ENCODE measurements at places on chromosomes 4 and X. TPM values are rescaled to one million over a fixed set of nuclear protein-coding genes. Genes with fewer than 3 reads are reported as not detected.
A peak's percentile ranks its signal among the peaks of the same experiment; 100 is the strongest.

The TLR10 gene
- 0.78 TPM for total RNA-seq

DNA sequence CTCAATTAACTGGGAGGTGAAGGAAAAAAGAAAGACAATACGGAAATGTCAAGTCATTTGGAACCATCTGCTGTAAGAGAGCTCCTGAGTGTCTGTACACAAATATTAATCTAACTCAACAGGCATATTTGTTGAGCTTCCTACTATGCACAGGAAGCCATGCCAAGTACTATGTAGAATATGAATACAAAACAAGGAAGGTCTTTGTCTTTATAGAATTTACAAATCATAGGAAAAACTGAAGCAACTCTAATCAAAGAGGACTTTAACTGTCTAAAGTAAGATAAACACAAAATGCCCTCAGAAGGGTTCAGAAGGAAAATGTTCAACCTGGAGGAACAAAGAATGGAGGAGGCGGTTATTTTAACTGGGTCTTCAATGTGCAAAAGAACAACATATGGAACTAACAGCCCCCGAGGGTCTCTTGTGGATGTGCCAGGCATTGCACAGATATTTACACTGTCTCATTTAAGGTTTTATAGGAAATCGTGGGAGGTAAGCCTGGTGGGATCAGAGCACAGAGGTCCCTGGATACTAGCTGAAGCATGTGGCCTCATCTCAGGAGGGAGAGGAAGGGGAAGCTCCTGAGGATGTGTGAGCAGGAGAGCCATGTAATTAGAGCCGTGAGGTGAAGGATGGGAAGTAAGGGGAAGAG is 5.8 kb downstream of the FAM114A1 start:
- DNase-seq: no peak
- peaks cover 16% of the 10 kb centered on the region for H3K4me1 ChIP-seq
- H3K27ac ChIP-seq: peak overlapping the region; percentile 6
- no peaks in the 10 kb centered on the region for H3K27me3 ChIP-seq

DNA sequence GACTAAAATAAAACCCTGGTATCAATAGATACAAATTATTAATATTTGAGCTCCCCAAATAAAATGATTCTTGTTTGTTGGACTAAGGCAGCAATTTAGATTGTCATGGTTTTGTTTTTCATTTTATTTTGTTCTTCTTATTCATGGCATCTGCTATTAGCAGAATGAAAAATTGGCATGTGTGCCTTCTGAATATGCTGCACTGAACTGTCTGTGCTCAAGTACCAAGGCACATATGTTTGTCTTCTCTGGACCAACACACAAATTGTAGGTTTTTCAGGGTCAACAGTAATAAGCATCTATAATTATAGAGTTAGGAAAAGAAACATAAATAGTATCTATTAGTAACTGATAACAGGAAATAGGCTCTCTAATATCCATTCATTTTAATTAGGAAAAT is 121.1 kb downstream of the BANK1 start:
- H3K4me1 ChIP-seq: no peaks in the 10 kb centered on the region
- H3K36me3 ChIP-seq: no peaks in the 10 kb centered on the region
- no peak overlapping the region for H3K4me3 ChIP-seq
- no peak overlapping the region for H3K27ac ChIP-seq
- H3K27me3 ChIP-seq: no peaks in the 10 kb centered on the region

DNA sequence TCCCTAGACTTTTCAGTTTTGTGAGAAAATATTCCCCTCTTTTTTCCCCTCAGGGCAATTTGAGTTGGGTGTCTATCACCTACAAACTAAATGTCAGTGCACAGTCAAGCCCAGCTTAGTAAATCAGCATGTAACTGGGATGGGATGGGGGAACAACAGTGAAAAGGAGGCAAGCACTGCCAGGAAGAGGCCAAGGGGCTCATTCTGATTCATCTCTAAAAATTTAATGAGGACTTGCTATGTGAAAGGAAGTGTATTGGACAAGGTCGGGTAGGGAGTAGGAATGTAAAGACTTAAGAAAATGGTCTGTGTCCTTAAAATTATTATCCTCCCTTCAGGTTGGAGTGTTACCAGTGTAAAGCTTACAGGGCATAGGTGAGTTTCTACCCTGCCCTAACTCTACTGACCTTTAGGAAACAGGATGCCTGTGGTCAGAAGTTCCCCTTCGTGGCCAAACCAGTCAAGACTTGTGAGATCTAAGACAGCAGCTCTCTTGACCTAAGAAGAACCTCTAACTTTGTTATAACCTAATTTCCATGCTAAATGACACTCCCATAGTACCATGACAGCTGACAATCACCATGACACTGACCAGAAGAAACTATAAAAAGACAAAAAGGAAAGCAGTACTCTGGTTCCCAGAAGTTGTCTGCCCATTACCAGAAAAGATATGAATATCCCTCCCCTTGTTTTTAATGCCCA is 194.4 kb upstream of the LDB2 start:
- no peak for DNase-seq
- no peak overlapping the region for H3K4me3 ChIP-seq
- H3K4me1 ChIP-seq: peaks cover 6% of the 10 kb centered on the region
- no peak overlapping the region for H3K27ac ChIP-seq

GRCh38 chr4:80069108-80069836 is 3.8 kb downstream of the ANTXR2 start:
- H3K27me3 ChIP-seq: no peaks in the 10 kb centered on the region
- H3K4me1 ChIP-seq: peaks cover 21% of the 10 kb centered on the region
- H3K27ac ChIP-seq: no peak overlapping the region
- H3K36me3 ChIP-seq: peaks cover 25% of the 10 kb centered on the region
- H3K4me3 ChIP-seq: no peak overlapping the region
- DNase-seq: no peak

The SPANXC gene
- not detected for total RNA-seq

GRCh38 chrX:349196-349595 is 30.6 kb upstream of the GTPBP6 start:
- DNase-seq: peak; percentile 45
- H3K4me1 ChIP-seq: peaks cover 3% of the 10 kb centered on the region
- no peak overlapping the region for H3K27ac ChIP-seq
- H3K4me3 ChIP-seq: no peak overlapping the region

The NDNF gene
- total RNA-seq: 201 TPM

The CFP gene
- 14.9 TPM for total RNA-seq

DNA sequence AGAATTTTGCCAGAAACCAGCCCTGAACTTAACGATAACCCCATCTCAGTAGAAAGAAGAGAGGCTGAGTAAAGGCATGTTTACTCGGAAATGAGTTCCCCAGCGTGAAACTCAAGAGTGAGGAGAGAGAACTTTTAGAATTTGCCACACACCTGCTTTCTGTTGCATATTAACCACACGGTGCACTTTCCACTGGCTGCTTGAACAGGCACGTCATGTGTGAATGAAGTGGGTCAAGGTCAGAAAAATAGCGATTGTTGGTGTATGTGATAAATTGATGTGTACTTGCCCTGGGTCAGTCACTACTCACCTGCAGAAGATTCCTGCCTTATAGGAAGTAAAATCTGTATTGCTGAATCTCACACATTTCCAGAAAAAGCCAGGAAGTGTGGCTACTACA is 395.7 kb downstream of the TRIML1 start:
- H3K27me3 ChIP-seq: no peaks in the 10 kb centered on the region
- no peaks in the 10 kb centered on the region for H3K4me1 ChIP-seq
- no peaks in the 10 kb centered on the region for H3K36me3 ChIP-seq
- no peak overlapping the region for H3K4me3 ChIP-seq
- no peak overlapping the region for H3K27ac ChIP-seq
- no peak for DNase-seq

DNA sequence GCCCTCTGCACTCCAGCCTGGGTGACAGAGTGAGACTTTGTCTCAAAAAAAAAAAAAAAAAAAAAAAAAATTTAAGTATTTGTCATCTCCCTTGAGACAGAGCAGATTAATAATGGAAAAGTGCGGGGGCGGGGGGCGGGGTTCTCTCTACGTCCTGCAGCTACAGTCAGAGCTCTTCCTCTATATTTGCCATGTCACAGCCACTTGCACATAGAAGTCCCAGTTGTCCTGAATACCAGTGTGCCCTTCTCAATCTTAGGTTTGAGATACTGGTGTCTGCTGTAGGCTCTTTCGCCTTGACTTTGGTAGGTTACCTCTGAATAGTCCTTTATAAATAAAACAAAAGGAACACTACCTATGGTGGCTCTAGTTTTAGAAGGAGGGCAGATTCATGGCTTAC is 237.8 kb upstream of the PGRMC2 start:
- peak overlapping the region; percentile 33 for H3K27ac ChIP-seq
- H3K27me3 ChIP-seq: no peaks in the 10 kb centered on the region
- DNase-seq: no peak

GRCh38 chrX:153816831-153817690 is 13.3 kb downstream of the PDZD4 start:
- H3K27me3 ChIP-seq: no peaks in the 10 kb centered on the region
- H3K4me1 ChIP-seq: no peaks in the 10 kb centered on the region
- H3K4me3 ChIP-seq: no peak overlapping the region

DNA sequence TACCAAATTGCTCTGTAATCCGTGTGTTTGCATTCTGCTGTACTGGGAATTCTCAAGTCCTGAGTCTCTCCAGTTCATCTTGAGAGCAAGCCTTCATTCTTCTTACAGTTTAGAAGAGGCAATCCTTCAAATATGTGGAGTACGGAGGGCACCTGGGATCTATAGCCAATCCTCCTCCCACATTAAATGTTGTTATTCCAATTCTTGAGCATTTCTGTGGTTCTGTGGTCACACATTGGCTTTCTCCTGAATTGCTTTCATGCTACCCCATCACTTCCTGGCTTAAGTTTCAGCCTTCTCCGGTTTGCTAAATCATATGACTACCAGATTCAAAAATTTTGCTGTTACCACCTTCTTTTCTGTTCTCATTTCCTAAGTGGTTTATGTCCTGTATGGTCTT is 611.1 kb downstream of the PCDH19 start:
- H3K27me3 ChIP-seq: no peaks in the 10 kb centered on the region
- H3K36me3 ChIP-seq: no peaks in the 10 kb centered on the region
- no peak overlapping the region for H3K4me3 ChIP-seq
- H3K27ac ChIP-seq: no peak overlapping the region

The TCEAL6 gene
- total RNA-seq: not detected

- no peak for DNase-seq
- H3K4me3 ChIP-seq: no peak overlapping the region
- no peaks in the 10 kb centered on the region for H3K36me3 ChIP-seq
- no peaks in the 10 kb centered on the region for H3K27me3 ChIP-seq
- H3K27ac ChIP-seq: no peak overlapping the region
These were observed 126.7 kb upstream of the MBNL3 start for GRCh38 chrX:132615391-132616131.

DNA sequence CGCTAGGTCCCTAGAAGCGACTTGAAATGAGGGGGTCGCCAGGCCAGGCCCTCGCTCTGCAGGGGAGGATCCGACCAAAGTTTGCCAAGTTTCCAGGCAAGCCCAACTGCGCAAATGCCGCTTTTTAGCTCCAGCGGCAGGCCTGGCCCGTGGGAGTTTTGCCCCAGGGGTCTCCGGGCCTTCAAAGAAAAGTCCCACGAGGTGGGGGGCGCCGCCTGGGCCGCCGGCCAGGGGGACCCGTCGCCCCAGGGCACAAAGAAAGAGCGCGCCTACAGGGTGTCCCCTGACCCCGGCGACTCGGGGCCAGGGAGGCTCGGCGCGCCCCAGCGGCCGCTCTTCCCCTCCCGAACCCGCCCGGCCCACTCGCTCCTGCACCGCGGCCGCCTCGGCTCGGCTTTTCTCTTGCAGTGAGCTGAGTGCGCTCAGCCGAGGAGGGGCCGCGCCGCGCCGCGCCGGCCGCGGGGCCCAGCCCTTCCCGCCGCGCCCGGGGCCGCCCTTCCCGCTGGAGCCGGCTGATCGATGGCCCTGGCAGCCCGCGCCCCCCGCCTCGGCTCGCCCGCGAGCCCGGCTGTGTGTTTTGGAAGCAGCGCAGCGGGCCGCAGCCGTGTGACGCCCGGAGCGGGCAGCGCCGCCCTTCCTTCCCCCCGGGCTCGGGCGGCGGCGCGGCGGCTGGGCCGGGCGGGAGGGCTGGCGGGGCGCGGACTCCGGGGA is 754 bp upstream of the KLF3 start:
- no peaks in the 10 kb centered on the region for H3K36me3 ChIP-seq
- H3K27ac ChIP-seq: peak overlapping the region; percentile 99
- H3K27me3 ChIP-seq: no peaks in the 10 kb centered on the region
- H3K4me3 ChIP-seq: peak overlapping the region; percentile 75

DNA sequence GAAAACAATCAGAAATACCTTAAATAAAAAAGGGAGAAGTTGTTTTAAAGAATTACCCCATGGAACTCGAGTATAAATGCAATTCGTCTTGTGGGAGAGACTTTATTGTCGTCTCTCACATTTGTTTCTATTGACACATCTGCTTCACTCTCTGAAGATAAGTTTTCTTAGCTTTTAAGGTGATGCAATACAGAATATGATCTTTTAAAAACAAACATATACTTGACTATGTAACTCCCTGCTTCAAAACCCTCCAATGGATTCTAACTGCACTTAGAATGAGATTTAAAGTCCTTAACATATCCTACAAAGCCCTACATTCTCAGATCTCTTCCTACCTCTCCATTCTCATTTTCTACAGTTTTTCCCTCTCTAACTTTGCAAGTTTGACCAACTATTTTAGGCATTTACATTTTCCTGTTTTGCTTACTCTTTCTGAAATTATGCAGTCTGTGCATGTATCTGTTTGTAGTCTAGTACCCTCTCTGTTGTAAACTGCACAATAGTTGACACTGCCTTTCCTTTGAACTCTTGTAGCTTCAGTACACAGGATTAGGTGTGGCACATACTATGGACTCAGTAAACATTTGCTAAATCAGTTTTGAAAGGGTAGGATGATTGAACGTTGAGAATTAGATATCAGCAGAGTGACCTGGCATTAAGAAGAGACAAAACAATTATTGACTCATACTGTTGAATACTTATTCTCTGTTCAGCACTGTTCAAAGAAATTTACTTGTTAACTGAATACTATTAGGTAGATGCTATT is 59.8 kb downstream of the AGTR2 start:
- H3K36me3 ChIP-seq: no peaks in the 10 kb centered on the region
- no peaks in the 10 kb centered on the region for H3K4me1 ChIP-seq
- no peak overlapping the region for H3K4me3 ChIP-seq

The MAGEA4 gene
- not detected for total RNA-seq

- no peak overlapping the region for H3K27ac ChIP-seq
- no peaks in the 10 kb centered on the region for H3K36me3 ChIP-seq
- no peak for DNase-seq
- no peaks in the 10 kb centered on the region for H3K4me1 ChIP-seq
- H3K4me3 ChIP-seq: no peak overlapping the region
- H3K27me3 ChIP-seq: no peaks in the 10 kb centered on the region
These were observed 131.2 kb downstream of the SCFD2 start for GRCh38 chr4:53234669-53235068.

- DNase-seq: no peak
- H3K4me3 ChIP-seq: no peak overlapping the region
- H3K4me1 ChIP-seq: no peaks in the 10 kb centered on the region
- no peaks in the 10 kb centered on the region for H3K36me3 ChIP-seq
- no peak overlapping the region for H3K27ac ChIP-seq
These were observed 410.6 kb downstream of the IL1RAPL1 start for GRCh38 chrX:28997706-28998463.

The SNCA gene
- 12.1 TPM for total RNA-seq

- no peaks in the 10 kb centered on the region for H3K36me3 ChIP-seq
- no peak for DNase-seq
- no peaks in the 10 kb centered on the region for H3K27me3 ChIP-seq
- no peak overlapping the region for H3K27ac ChIP-seq
- no peaks in the 10 kb centered on the region for H3K4me1 ChIP-seq
These were observed 106.7 kb upstream of the CXorf51A start for GRCh38 chrX:146921204-146921603.

- no peak overlapping the region for H3K4me3 ChIP-seq
- DNase-seq: no peak
- no peaks in the 10 kb centered on the region for H3K36me3 ChIP-seq
- peaks cover 3% of the 10 kb centered on the region for H3K4me1 ChIP-seq
- H3K27ac ChIP-seq: no peak overlapping the region
These were observed 6.6 kb downstream of the MID1IP1 start for GRCh38 chrX:38807873-38808272.

GRCh38 chr4:24764345-24764744 is 31.0 kb upstream of the SOD3 start:
- no peaks in the 10 kb centered on the region for H3K36me3 ChIP-seq
- H3K4me1 ChIP-seq: no peaks in the 10 kb centered on the region
- H3K4me3 ChIP-seq: no peak overlapping the region
- no peak overlapping the region for H3K27ac ChIP-seq
- no peaks in the 10 kb centered on the region for H3K27me3 ChIP-seq

Data from upper lobe of right lung (tissue), 1 donor.